Activated effector memory CD4-positive, alpha-beta T cell treated with Interleukin-2 at 50 U/mL for 16 hours (primary cell): ENCODE measurements at places on chromosomes 13 and 19.
A peak's percentile ranks its signal among the peaks of the same experiment; 100 is the strongest.

- DNase-seq = no peak
Measured at GRCh38 chr13:99403458-99403971, 96.3 kb upstream of the GPR183 start.

- no peak for DNase-seq
Measured at GRCh38 chr13:31793246-31793645, 53.9 kb downstream of the RXFP2 start.

DNA sequence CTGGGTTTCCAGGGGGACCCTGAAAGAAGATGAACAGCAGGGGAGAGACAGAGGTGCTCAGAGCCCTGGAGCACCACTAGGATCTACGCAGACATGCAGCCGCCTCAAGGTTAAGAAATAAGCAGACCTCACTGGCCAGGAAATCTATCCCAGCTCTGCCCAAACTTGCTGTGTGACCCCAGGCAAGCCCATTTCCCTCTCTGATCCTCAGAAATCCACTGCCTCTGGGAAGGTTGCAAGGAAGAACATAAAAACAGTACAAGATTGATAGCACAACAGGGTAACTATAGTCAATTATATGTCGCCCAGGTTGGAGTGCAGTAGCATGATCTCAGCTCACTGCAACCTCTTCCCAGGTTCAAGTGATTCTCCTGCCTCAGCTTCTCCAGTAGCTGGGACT, 20.8 kb downstream of the COL5A3 start:
- DNase-seq = no peak

DNA sequence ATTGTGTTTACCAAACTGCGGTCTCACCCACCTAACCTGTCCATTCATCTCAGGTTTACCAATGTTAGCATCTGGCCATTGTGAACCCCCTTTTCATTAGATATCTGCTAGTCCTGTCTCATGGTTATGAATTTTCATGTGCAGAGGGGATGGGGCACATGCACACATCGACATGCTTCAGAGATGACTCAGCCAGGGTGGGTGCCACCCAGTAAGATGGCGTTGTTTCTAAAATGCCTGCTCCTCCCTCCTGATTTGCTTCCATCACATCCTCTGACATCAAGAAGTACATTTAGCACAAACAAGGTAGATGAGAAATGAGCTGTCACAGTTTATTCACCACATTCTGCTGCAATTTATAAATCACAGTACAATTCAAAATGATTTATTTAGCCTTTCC, 51.3 kb downstream of the GPALPP1 start:
- no peak for DNase-seq

- peak; percentile 63 for DNase-seq
Measured at GRCh38 chr19:42401365-42402303, 11.5 kb upstream of the CNFN start.
